ENCODE measurements at places on chromosomes 3 and 15. TPM values are rescaled to one million over a fixed set of nuclear protein-coding genes. Genes with fewer than 3 reads are reported as not detected.

GRCh38 chr3:37290551-37290950, 116.2 kb upstream of the LRRFIP2 start:
- no peak for DNase-seq

GNAT1 gene
- not detected for total RNA-seq

KY gene
- not detected for total RNA-seq

- DNase-seq = no peak
These were observed 47.7 kb downstream of the MAP2K5 start for GRCh38 chr15:67590191-67590590.
